ENCODE measurements at places on chromosomes 3 and 15.

- DNase-seq: peak; percentile 36
These were observed 27.5 kb upstream of the MASP1 start for GRCh38 chr3:187318819-187319616.

GRCh38 chr15:47390208-47390765 is 327.0 kb upstream of the SEMA6D start:
- DNase-seq: no peak

GRCh38 chr15:87492321-87492720 is 764.2 kb downstream of the NTRK3 start:
- DNase-seq: no peak

- no peak for DNase-seq
These were observed 581.1 kb upstream of the GBE1 start for GRCh38 chr3:82342521-82342920.

GRCh38 chr15:37057256-37057655 is 43.1 kb downstream of the MEIS2 start:
- no peak for DNase-seq

DNA sequence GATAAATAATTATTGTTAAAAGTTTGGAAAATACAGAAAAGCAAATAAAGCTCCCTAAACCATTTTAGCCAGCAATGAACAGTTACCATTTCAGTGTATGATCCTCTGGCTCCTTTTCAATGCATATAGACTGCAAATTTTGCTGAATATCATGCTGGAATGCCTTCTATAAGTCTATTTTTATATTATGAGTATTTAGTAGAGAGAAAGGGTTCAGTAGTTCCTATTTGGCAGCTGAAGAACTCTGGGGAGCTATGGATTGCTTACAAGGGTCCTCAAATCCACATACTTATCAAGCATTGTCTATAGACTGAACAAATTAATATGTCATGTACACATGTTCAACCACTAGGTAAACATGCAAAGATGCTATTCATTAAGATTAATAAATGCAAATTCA is 46.1 kb downstream of the LRRC3B start:
- DNase-seq: no peak

GRCh38 chr3:17811646-17812045 is 69.2 kb upstream of the TBC1D5 start:
- no peak for DNase-seq
